AG20443 (cell line): ENCODE measurements at places on chromosomes 2 and 18.
A peak's percentile ranks its signal among the peaks of the same experiment; 100 is the strongest.

- DNase-seq, result no peak
These were observed 521.0 kb downstream of the SOX11 start for GRCh38 chr2:6213056-6213780.

DNA sequence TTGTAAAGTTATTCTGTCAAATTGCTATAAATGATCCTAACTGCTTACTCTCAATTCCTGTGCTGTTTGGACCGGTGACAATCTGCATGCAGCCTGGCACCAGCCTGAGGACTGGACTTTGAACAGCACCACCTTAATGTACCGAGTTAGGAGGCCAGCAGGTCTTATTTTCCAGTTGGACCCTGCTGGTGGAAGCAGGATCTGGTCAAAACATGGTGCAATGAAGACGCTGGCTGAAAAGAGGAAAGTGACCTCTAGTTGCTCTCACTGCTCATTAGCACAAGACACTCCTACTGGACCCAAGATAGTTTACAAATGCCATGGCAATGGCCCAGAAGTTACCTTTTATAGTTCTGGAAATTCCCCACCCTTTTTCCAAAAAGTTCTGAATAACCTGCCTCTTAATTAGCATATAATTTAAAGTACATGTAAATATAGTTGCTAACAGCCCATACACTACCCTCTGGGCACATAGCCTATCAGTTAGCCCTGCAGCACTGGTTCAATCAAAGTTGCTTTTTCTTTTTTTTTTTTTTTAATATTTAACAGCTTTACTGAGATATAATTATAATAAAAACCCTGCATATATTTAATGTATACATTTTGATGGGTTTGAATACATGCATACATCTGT is 35.8 kb downstream of the RBKS start:
- DNase-seq, result no peak

DNA sequence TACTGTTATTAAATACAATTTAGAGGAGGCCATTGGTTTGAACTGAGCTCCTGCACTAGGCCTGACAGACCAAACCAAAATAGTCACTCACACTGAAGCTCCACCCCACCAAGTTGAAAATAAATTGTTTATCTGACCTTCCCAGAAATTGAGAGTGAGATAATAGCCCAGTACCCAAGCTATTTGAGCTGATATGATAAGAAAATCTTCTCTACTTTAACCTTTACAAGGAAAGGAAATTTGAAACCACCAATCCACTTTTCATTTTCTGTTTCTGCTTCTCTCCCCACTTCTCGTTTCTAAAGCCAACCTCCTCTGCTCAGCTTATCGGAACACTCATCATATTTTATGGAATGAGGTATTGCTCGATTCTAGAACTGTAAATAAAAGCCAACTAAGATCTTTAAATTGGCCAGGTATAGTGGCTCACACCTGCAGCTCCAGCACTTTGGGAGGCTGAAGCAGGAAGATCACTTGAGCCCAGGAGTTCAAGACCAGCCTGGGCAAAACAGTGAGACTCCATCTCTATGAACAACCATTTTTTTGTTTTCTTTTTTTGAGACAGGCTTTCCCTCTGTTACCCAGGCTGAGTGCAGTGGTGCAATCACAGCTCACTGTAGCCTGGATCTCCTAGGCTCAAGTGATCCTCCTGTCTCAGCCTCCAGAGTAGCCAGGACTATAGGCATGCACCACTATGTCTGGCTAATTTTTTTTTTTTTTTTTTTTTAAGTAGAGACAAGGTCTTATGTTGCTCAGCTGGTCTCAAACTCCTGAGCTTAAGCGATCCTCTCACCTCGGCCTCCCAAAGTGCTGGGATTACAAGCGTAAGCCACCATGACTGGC is 13.3 kb upstream of the GALM start:
- DNase-seq, result no peak

DNA sequence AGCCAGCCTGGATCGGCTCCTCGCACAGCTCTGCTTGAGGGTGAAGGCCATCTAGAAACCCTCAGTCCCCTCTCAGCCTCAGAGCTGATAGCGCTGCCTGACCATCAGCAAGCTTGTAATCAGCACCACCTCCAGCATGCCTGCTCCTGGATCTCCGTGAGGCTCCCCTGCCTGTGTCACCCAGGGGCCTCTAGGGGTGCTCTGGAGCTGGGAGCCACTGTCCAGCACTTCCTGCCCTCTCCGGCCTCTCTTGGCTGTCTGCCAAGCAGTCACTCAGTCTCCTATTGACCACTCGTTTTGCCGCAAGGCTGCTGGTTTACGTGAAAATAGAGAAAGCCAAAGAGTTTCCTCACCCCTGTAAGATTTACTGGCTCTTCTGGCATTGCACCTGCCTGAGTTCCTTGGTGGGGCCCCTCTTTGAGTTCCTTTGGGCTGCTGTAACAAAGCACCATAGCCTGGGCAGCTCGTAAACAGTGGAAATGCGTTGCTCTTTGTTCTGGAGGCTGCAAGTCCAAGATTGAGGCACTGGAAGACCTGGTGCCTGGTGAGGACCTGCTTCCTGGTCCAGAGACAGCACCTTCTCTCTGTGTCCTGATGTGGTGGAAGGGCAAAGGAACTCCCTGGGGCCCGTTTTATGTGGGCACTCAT is 17.9 kb downstream of the CAPN10 start:
- peak; percentile 71 for DNase-seq

DNA sequence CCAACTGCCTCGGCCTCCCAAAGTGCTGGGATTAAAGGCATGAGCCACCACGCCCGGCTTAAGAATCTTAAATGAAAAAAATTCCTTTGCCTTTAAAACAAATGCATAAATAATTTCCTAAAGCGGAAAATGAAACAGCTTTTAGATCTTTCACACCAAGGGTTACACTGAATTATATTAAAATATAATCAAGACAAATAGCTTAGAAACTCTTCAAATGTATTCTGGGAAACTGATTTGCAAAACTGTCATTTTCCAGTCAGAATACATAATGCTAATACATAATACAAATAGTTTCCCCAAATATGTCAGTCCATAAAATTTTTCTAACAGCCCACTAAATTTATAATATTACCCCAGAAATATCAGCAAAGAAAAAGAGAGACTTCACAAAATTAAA is 68.3 kb upstream of the PGAP1 start:
- DNase-seq, result no peak

DNA sequence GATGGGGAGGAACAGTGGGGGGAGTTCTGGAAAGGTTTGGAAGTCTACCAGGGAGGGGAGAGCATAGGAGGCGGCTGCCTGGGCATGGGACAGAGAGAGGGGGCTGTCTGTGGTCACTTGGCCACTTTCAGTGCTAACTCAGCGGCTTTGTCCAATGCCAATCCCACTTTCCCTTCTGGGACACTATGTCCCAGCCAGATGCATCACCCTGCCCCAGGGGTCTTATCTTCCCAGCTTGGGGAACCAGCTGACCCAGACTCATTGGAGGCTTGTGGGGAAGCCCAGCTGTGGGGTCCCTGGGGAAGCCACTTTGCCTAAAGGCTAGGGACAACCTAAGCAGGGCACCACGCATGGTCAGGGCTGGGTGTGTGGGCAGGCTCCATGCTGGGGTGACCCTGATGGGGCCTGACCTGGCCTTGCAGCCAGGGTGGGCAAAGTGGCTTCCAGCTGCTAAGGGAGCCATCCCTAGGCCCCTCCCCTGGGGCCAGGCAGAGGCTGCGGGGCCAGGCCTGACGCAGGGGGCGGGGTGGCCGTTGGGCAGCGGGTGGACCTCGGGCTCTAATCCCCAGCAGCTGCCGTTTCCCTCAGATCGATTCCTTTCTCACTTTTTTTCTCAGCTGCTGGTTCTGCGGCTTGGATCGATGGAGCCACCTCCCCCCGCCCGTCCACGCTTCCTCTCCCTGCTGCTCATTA is 1.6 kb upstream of the ASIC4 start:
- no peak for DNase-seq

GRCh38 chr2:41829052-41829451 is 218.8 kb upstream of the PKDCC start:
- DNase-seq, result no peak

DNA sequence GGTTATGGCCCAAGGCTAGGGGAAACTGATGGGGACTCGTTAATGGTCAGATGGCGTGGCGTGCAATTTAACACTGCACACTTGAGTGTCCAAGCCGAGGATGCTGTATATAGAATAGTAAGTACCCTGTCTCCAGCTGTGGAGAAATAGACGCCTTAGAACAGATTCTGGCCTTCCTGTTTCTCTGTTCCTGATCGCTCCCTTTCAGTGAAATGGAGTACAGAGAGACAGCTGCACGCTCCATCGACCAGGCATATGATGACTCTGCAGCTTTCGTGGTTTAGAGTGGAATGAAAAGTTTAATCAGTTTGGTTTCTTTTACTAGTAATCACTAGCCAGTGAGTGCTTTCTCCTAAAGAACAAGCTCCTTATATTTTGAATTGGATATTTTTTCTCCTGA is 213.4 kb downstream of the NEDD4L start:
- DNase-seq, result no peak

DNA sequence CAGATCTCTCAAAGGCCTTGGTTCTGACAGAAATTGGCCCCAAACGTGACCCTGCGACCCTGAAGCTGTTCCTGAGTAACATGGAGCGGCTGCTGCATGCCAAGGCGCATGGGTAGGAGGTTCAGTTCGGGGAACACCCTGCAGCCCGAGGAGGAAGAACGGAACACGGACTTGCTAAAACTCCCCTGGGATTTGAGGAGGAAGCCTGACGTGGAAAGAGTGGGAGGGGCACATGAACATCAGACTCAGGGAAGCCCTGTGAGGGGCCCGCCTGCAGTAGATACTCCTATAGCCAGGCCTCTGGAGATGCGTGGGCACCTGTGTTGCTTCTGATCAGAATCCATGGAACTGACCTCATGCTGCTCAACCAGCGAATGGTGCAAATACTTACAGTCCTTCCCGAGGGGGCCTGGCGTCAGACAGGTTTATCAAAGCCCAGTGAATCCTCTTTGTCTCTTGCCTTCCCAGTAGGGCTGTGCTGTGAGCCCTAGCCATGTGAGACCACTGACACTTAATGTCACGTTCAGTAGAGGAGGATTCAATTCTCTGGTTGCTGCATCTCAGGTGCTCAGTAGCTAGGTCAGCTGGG is 46.8 kb downstream of the IMPA2 start:
- DNase-seq, result no peak

DNA sequence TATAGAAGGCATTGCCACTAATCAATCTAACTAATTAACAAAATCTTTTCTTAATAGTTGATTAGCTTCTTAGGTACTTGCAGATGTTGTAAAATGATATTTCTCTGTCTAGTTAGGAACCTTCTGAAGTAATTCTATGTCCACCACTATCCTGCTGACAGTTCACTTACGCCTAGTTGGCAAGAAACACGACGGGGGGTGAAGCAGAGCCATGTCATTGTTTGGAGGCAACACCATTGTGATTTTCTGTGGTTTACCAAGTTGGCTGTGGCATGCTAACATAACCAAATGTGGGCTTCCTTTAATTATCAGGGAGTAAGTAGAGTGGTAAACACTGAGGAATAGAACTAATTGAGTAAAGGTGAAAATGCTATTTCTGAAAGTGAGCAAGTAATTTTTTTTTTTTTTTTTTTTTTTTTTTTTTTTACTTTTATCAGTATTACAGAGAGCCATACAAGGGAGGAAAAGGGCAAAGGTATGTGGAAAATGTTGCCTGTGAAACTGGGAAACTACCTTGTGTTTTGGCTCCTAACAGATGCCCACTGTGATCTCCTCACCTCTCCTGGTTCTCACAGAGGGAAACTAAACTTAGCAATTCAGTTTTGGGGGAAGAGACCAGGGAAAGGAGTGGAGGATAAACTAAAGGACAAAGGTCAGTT is 126.8 kb downstream of the MEIS1 start:
- DNase-seq, result no peak

- no peak for DNase-seq
These were observed 11.3 kb downstream of the HDLBP start for GRCh38 chr2:241304039-241304670.

GRCh38 chr2:64574871-64575270 is 50.7 kb downstream of the AFTPH start:
- DNase-seq, result no peak

- no peak for DNase-seq
These were observed 241.2 kb upstream of the KCNJ3 start for GRCh38 chr2:154457286-154457685.

- DNase-seq, result peak; percentile 44
These were observed 185.4 kb downstream of the SNTG2 start for GRCh38 chr2:1136067-1136466.

- DNase-seq, result no peak
These were observed 240.1 kb downstream of the IRS1 start for GRCh38 chr2:226559536-226559935.

- no peak for DNase-seq
These were observed 228.2 kb downstream of the TMEM163 start for GRCh38 chr2:134490559-134490958.

DNA sequence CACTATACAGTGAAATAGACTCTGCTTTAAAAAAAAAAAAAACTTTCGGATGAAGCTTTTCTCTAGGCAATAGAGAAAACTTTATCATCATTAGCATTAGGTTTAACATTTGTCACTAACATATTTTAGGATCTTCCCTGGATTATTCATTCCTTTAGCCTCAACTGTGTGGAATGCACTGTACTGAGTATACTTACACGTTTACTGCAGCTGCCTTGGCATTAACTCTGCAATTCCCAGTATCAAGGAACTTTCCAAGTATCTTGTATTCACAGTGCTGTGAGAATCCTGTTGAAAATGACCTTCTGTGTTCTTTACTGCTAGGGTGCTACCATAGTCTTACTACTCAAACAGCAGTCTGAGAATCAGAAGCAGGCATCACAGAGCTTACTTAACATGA is 328.2 kb upstream of the COL3A1 start:
- peak; percentile 47 for DNase-seq

DNA sequence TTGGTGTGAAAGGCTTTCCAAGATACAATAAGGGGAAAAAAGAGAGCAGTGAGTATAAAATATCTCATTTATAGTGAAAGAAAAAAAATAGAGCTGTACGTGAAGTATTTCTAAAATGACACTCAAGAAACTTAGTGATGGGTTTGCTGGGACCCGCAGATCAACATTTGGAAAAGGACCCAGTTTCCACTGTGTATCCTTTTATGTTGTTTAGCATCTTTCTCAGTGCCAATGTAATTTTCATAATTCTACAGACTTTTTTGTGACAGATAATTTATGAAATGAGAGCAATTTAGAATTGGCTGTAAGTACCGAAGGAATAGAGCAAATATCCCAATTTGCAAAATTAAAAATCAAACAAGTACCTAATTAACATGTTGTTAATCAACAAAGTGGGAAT is 116.9 kb downstream of the SH3BP4 start:
- DNase-seq, result no peak

- no peak for DNase-seq
These were observed 31.0 kb upstream of the ASPRV1 start for GRCh38 chr2:69992310-69993047.

- DNase-seq, result peak; percentile 13
These were observed 28.6 kb upstream of the SETBP1 start for GRCh38 chr18:44651918-44652572.

DNA sequence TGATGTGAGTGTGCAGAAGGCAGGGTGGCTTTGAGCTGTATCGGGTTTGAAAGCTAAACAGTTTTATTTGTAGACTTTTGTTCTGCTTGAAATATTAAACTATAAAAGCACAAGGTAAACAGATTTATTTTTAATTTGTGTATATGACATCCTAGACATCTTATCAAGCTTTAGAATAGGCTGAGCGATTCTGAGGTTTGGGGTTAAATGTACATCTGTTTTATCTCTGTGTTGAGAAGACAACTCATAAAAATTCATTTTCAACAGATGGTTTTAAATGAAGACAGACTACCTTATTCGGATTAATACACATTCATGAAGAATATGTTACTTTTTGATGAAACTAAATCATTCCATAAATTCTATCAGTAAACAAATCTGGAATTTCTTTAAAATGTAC is 368.8 kb downstream of the RPRM start:
- no peak for DNase-seq

GRCh38 chr2:240596491-240596931 is 10.0 kb downstream of the CAPN10 start:
- no peak for DNase-seq
